ENCODE measurements at places on chromosomes 2 and 18. TPM values are rescaled to one million over a fixed set of nuclear protein-coding genes. Genes with fewer than 3 reads are reported as not detected.

Gene IL37
- not detected for total RNA-seq

Gene STON1
- total RNA-seq = 9.1 TPM

Gene MEP1B
- not detected for total RNA-seq

Gene CRYGD
- not detected for total RNA-seq

Gene POMC
- 92.0 TPM for total RNA-seq

Gene OTOF
- total RNA-seq = not detected

Gene IMPA2
- total RNA-seq = 446 TPM

Gene MROH2A
- not detected for total RNA-seq

Gene RALBP1
- 22.1 TPM for total RNA-seq

Measured in body of pancreas (tissue), 4 donors.